ENCODE measurements at places on chromosomes 6 and 20. TPM values are rescaled to one million over a fixed set of nuclear protein-coding genes. Genes with fewer than 3 reads are reported as not detected.

DNA sequence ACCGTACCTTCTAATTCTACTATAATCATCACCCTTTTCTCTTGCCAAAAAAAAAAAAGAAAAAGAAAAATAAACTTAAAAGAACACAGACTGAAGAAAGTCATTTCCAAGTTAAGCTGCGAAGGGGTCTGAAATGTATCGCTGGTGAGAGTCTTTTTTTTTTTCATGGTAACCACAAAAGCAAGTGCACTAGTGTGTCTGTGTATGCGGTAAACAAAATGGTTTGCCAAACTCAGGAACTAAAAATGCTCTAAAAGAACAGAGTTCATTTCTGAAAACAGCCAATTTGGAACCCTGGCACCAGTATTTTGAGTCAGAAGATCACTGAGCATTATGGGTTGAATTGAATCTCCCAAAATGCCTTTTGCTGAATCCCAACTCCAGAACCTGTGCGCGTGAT, 46.6 kb downstream of the CDH4 start:
- DNase-seq, result no peak
- H3K36me3 ChIP-seq, result no peaks in the 10 kb centered on the region
- H3K27ac ChIP-seq, result no peak overlapping the region

DNA sequence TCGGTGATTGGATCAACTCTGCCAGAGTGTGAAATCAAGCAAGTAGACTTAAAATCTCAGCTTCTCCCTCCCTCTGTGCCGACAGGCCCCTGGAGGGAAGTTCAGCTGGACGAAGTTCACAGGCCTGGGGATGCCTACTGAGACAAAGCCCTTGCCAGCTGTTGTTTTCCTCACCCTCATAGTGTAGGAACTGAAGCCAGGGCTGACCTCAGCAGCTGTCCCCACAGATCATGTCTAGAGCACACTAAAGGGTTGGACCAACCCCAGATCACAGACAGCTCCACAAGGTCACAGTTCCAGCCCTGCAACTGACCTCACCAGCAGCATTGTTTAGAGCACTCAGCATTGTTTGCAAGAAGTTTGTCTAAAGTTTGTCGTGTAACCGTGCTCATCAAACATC, 261.9 kb upstream of the ECI2 start:
- H3K4me3 ChIP-seq, result no peak overlapping the region
- no peak for DNase-seq
- H3K27me3 ChIP-seq, result no peaks in the 10 kb centered on the region
- no peaks in the 10 kb centered on the region for H3K36me3 ChIP-seq
- H3K27ac ChIP-seq, result no peak overlapping the region
- peaks cover 7% of the 10 kb centered on the region for H3K4me1 ChIP-seq

- H3K4me3 ChIP-seq, result no peak overlapping the region
- no peak overlapping the region for H3K27ac ChIP-seq
- H3K36me3 ChIP-seq, result peaks cover 7% of the 10 kb centered on the region
- H3K4me1 ChIP-seq, result no peaks in the 10 kb centered on the region
These were observed 166.4 kb downstream of the ATXN1 start for GRCh38 chr6:16594849-16595248.

GRCh38 chr20:57384953-57385761, 6.0 kb upstream of the RBM38 start:
- no peak overlapping the region for H3K4me3 ChIP-seq
- H3K27ac ChIP-seq, result no peak overlapping the region
- DNase-seq, result no peak
- no peaks in the 10 kb centered on the region for H3K27me3 ChIP-seq
- H3K4me1 ChIP-seq, result no peaks in the 10 kb centered on the region

GRCh38 chr6:35634316-35634715, 54.4 kb downstream of the FKBP5 start:
- H3K36me3 ChIP-seq, result no peaks in the 10 kb centered on the region
- H3K27me3 ChIP-seq, result no peaks in the 10 kb centered on the region
- H3K27ac ChIP-seq, result no peak overlapping the region
- no peaks in the 10 kb centered on the region for H3K4me1 ChIP-seq
- peak; percentile 2 for DNase-seq

- no peaks in the 10 kb centered on the region for H3K27me3 ChIP-seq
- H3K36me3 ChIP-seq, result peaks cover 8% of the 10 kb centered on the region
- DNase-seq, result peak; percentile 56
- H3K4me3 ChIP-seq, result peak overlapping the region; percentile 82
- peak overlapping the region; percentile 61 for H3K27ac ChIP-seq
These were observed 1.0 kb downstream of the TOMM34 start for GRCh38 chr20:44959082-44959637.

DNA sequence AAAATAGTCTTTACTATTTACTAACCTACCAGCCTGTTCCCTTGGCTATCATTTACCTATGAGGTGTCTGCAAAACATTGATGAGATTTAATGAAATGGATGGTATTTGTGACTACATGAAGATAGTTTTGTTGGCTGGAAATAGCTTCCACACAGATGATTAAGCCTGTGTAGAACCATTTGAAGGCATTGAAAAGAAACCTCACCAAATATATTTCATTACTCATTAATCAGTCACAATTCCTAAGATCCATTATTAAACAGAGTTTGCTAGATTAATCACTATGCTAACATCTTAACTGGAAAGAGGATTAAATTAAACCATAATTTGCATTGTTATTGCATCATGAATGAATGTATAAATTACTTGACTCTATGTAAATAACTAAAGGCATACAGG, 560.3 kb downstream of the BMP2 start:
- no peak overlapping the region for H3K27ac ChIP-seq
- H3K4me1 ChIP-seq, result no peaks in the 10 kb centered on the region
- no peak for DNase-seq
- no peak overlapping the region for H3K4me3 ChIP-seq

GRCh38 chr6:146894624-146895023, 295.9 kb downstream of the ADGB start:
- no peak overlapping the region for H3K4me3 ChIP-seq
- H3K27me3 ChIP-seq, result no peaks in the 10 kb centered on the region
- H3K27ac ChIP-seq, result no peak overlapping the region
- peaks cover 24% of the 10 kb centered on the region for H3K4me1 ChIP-seq
- no peak for DNase-seq

- H3K27ac ChIP-seq, result no peak overlapping the region
- no peak overlapping the region for H3K4me3 ChIP-seq
- H3K4me1 ChIP-seq, result no peaks in the 10 kb centered on the region
- no peaks in the 10 kb centered on the region for H3K27me3 ChIP-seq
- H3K36me3 ChIP-seq, result no peaks in the 10 kb centered on the region
- no peak for DNase-seq
These were observed 344.4 kb upstream of the RUNX2 start for GRCh38 chr6:44983467-44984365.

DNA sequence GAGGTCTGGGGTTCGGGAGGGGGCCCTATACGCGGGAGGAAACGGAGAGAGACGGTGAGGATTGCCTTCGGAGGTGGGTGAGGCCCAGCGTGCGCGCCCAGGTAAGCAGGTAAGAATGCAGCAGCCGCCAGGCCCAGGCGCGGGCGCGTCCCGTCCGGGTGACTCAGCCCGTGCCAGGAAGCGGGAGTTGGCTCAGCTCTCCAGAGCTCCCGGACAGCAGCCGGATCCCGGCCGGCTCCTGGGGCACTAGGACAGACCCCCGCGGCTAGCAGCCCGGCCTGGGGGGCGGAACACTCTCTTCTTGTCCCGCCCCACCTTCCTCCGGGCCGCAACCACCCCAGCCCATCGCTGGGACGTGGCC, 1.5 kb upstream of the MDFI start:
- H3K36me3 ChIP-seq, result no peaks in the 10 kb centered on the region
- H3K4me3 ChIP-seq, result no peak overlapping the region
- no peak overlapping the region for H3K27ac ChIP-seq

GRCh38 chr20:44746367-44747165, 901 bp downstream of the KCNK15 start:
- H3K36me3 ChIP-seq, result no peaks in the 10 kb centered on the region
- H3K27ac ChIP-seq, result no peak overlapping the region
- no peaks in the 10 kb centered on the region for H3K4me1 ChIP-seq
- H3K27me3 ChIP-seq, result no peaks in the 10 kb centered on the region

GRCh38 chr20:11624704-11625103, 293.0 kb upstream of the BTBD3 start:
- H3K27me3 ChIP-seq, result no peaks in the 10 kb centered on the region
- no peak overlapping the region for H3K4me3 ChIP-seq
- no peaks in the 10 kb centered on the region for H3K4me1 ChIP-seq
- no peak overlapping the region for H3K27ac ChIP-seq
- DNase-seq, result no peak

GRCh38 chr6:113276601-113277000, 580.5 kb upstream of the MARCKS start:
- peaks cover 14% of the 10 kb centered on the region for H3K4me1 ChIP-seq
- H3K27me3 ChIP-seq, result no peaks in the 10 kb centered on the region
- no peak for DNase-seq
- H3K36me3 ChIP-seq, result no peaks in the 10 kb centered on the region
- H3K27ac ChIP-seq, result no peak overlapping the region

DNA sequence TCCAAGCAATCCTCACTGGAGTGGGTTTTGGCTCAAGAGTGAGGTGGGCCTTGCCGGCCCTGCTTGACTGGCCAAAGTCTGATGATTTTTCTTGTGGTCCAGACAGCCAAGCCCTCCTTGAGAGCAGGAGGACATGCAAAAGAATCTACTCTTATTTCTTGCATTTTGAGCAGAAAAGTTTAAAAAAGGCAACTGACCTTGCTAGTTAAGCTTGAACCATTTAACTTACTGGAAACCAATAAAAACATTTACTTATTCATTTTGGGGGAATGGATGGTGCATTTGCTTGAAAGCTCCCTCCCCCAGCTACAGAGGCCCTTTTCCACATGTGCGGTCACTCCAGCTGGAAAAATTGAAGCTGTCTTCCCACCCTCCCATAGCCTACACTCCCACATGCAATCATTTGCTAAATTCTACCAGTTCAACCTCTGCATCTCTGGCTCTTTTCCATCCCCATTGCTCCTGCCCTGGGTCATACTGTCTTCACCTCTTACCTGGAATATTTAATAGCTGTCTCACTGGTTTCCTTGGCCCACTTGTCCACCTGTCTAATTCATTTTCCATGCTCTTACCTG, 527.9 kb downstream of the DHX35 start:
- H3K4me3 ChIP-seq, result no peak overlapping the region
- DNase-seq, result no peak
- no peak overlapping the region for H3K27ac ChIP-seq
- H3K27me3 ChIP-seq, result no peaks in the 10 kb centered on the region
- no peaks in the 10 kb centered on the region for H3K36me3 ChIP-seq

DNA sequence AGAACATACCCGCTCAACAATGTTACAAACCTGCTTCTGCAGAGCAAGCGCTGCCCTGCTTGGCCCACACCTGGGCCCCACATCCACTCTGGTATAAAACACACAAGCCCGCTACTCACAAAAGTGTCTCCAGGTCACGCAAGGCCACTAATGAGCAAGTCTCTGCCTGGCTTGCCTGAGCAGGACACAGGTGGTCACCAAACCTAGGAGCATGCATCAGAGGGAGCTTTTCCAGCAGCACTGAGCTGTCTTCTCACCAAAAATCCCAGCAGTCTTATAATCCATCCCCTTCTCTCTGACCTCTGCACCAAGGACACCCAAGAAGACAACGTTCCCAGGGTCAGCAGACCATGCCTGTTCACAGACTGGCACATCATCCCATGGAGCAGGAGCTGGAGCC, 100.8 kb downstream of the DLL1 start:
- H3K36me3 ChIP-seq, result no peaks in the 10 kb centered on the region
- no peak overlapping the region for H3K27ac ChIP-seq
- no peaks in the 10 kb centered on the region for H3K27me3 ChIP-seq
- no peak overlapping the region for H3K4me3 ChIP-seq
- H3K4me1 ChIP-seq, result no peaks in the 10 kb centered on the region
- no peak for DNase-seq

- no peak overlapping the region for H3K4me3 ChIP-seq
- no peaks in the 10 kb centered on the region for H3K4me1 ChIP-seq
- no peaks in the 10 kb centered on the region for H3K27me3 ChIP-seq
- no peak overlapping the region for H3K27ac ChIP-seq
- no peak for DNase-seq
These were observed 16.5 kb downstream of the LIN28B start for GRCh38 chr6:104973404-104973803.

GRCh38 chr6:63527658-63528514, 44.4 kb upstream of the LOC128125822 start:
- no peaks in the 10 kb centered on the region for H3K27me3 ChIP-seq
- peak overlapping the region; percentile 72 for H3K27ac ChIP-seq
- DNase-seq, result peak; percentile 96
- peaks cover 22% of the 10 kb centered on the region for H3K4me1 ChIP-seq
- H3K4me3 ChIP-seq, result no peak overlapping the region
- H3K36me3 ChIP-seq, result no peaks in the 10 kb centered on the region

- no peak overlapping the region for H3K27ac ChIP-seq
- H3K4me3 ChIP-seq, result no peak overlapping the region
- no peaks in the 10 kb centered on the region for H3K36me3 ChIP-seq
These were observed 38.2 kb upstream of the FANCE start for GRCh38 chr6:35413911-35414310.

GRCh38 chr6:100203400-100203799, 209.4 kb upstream of the MCHR2 start:
- peak; percentile 95 for DNase-seq
- peak overlapping the region; percentile 98 for H3K27ac ChIP-seq
- no peak overlapping the region for H3K4me3 ChIP-seq
- H3K36me3 ChIP-seq, result no peaks in the 10 kb centered on the region
- H3K27me3 ChIP-seq, result no peaks in the 10 kb centered on the region
- H3K4me1 ChIP-seq, result peaks cover 12% of the 10 kb centered on the region

VWA7 gene
- 0.54 TPM for total RNA-seq

IL17A gene
- not detected for total RNA-seq

SLC32A1 gene
- total RNA-seq, result not detected

BACH2 gene
- under 0.01 TPM for total RNA-seq

PCK1 gene
- total RNA-seq, result not detected

HMGCLL1 gene
- total RNA-seq, result not detected

CST11 gene
- total RNA-seq, result not detected

CLIC5 gene
- not detected for total RNA-seq

PRSS35 gene
- not detected for total RNA-seq

SFTA2 gene
- not detected for total RNA-seq
